Occipital lobe (tissue), 3 donors: ENCODE measurements at places on chromosomes 4 and X. TPM values are rescaled to one million over a fixed set of nuclear protein-coding genes. Genes with fewer than 3 reads are reported as not detected.

DNA sequence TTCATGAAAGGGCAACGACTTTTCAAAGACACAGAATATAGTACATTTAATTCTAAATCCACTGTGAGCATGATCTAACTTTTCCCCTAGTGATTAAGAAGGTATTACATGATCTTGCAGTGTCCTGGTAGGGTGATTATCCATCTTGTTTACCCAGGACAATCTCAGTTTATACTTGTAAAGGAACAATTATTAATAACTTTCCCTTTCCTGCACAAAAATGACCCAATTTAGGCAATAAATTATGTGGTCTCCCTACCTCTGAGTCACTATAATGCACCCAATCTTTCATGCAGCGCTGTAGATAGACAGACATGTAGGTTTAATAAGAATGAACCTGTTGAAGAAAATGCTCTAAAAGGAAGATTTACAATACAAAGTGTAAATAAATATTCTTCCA, 22.7 kb downstream of the UNC5C start:
- no peak for DNase-seq

GRID2 gene
- total RNA-seq = 21.8 TPM

DDIT4L gene
- 0.16 TPM for total RNA-seq

DNA sequence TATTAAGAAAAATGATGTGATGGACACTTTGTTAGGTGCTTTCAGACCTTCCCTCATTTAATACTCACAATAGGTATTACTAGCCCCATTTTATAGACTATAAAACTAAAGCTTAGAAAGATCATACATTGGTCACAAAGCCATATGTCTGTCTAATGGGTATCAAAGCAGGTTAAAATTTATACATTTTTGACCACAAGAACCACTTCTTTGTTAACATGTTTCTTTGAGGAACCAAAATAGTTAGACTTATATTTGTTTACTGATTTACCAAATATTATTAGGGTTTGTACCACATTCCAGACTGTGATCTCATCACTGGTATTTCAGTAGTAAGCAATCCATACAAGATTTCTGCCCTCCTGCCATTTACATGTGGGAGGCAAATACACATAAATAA, 363.3 kb downstream of the NAF1 start:
- DNase-seq = no peak

DNA sequence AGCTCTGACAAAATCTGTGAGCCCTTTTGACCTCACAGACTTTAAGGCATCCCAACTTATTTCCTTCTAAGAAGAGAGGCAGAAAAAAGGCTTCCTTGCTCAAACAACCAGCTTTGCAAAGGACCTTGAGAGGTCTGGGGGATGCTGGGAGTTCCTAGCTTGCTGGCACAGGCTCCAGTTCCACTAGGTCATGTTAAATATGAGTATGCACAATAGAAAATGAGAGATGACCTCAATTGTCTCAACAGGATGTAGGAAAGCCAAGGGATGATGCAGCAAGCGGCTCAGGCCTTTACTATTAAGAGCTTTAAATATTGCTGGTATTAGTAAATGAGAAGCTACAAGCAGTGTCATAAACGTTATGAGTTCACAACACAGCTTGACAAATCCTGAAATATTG, 13.3 kb upstream of the ZNF827 start:
- DNase-seq = no peak

GRCh38 chr4:102564399-102565059, 63.4 kb downstream of the NFKB1 start:
- DNase-seq = no peak
